ENCODE measurements at places on chromosomes 3 and 15. TPM values are rescaled to one million over a fixed set of nuclear protein-coding genes. Genes with fewer than 3 reads are reported as not detected.
A peak's percentile ranks its signal among the peaks of the same experiment; 100 is the strongest.

DNA sequence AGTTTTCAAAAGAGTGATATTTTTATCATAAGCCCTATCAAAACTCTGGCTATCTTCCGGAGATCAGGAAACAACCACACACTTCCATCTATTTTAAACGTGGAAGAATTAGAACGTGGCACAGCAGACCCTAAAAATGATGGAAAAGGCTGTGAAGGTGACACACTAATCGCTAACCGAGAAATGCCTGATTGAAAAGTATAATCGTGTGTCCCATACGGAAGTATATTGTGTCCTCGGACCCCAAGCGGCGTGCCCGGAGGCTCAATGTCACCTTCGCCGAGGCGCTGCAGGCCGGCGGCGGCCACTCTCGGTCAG lies 642 bp downstream of the COX5A start:
- no peak for DNase-seq

- no peak for DNase-seq
These were observed 273.2 kb upstream of the TOPAZ1 start for GRCh38 chr3:43968465-43968864.

DNA sequence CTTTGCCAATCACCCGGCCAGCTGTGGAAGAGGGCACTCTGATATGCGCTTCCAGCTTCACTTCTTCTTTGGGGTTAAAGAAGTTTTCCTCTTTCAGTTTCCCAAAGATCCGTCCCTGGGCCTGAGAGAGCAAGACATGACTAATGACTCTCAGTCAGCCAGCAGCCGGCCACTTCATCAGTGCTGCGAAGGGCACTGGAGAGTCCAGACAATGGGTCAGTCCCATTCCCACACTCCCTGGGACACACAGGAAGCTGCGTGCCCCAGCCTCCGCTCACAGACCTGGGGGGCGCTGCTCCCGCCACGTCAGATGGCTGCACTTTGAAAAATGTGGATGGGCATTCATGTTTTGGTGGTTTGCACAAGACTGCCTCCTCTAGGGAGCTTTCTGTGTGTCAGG lies 63.3 kb downstream of the SENP2 start:
- DNase-seq, result no peak

GRCh38 chr3:53168175-53168923 lies 7.3 kb downstream of the PRKCD start:
- no peak for DNase-seq

DNA sequence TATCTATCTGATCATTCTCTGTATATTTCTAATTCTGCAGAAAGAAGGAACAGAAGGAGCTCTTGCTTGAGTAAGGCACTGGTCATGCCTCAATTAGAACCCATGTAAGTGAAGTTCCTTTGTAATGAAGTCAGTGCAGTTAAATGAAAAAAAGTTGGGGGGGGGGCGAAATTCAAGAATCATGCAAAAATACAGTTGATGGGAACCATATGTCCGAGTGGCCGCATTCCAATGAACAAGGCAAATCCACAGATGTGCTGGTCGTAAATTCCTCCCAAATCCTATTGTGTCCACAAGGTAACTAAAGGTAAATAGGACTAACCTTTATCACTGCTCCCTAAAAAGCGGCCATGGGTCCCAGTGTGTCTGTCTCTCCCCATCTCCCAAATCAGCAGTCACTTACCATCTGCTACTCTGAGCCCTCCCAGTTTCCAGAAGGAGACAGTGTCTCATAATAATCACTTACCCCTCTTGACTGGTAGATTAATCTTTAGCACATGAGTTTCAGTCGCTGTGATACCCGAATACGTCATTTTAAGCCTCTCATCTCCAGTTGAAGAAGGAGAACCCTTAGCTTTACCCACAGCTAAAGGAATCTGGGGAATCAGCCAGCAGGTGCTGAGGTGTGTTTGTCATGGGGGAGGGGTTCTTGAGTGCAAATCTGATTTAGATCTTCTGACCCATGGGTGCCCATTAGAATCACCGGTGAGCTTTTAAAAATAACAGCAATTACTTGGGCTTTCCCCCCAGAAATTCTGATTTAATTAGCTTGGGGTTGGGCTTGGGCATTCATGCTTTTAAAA lies 56.3 kb upstream of the EPHB3 start:
- no peak for DNase-seq

GRCh38 chr15:38660738-38661137 lies 96.1 kb upstream of the RASGRP1 start:
- DNase-seq, result no peak

- DNase-seq, result no peak
These were observed 13.0 kb downstream of the MITF start for GRCh38 chr3:69752241-69752640.

DNA sequence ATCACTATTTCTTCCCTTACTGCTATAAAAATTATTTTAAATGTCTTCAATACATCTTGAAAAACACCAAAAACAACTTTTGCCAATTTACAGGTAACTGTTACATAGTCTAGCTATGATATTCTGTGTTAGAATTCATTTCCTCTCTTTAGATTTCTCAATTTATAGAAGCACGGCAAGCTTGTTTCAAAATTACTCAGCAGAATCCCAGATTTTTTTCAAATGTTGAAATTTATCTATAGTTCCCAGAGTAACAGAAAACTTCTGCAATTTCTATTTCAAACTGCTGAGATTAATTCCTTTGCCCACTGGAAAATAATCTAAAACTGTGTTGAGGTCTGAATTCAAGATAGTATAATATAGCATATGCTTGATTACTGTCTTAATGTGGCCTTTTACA lies 41.2 kb downstream of the CCPG1 start:
- DNase-seq, result no peak

DNA sequence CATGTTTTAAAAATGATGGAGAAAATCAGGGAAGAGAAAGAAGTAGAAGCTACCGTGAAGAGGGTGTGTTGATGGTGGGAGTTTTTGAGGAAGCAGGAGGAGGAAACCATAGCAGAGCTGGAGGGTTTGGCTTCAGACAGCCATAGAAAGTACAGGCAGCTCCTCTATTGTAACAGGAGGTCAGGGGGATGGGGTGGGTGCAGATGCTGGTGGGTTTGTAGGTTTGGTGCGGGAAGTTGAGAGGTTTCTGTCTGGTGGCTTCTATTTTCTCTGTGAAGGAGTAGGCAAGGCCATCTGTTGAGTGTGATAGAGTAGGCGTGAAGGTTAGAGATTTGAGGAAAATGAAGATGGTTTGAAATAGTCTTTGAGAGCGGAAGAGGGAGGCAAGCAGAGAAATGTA lies 97.7 kb upstream of the TBC1D5 start:
- no peak for DNase-seq

- no peak for DNase-seq
These were observed 41.8 kb downstream of the MCF2L2 start for GRCh38 chr3:183386651-183387050.

DNA sequence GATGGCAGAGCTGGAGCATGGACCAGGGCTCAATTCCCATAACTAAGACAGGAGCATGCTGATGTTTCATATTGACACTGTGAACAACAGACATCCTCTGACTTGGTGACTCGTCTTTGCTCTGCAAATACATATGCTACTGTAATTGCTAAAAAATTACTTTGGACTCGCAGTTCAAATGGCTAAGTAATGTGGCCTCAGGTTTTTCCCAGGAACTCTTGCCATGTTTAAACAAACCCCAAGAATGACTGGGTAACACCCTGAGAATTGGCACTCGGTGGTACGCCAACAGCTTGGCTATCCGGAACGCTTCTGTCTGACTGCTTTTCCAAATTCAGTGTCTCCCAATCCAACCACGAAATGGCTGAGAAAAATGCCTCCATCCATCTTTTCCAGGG lies 456.7 kb upstream of the THBS1 start:
- no peak for DNase-seq

DNA sequence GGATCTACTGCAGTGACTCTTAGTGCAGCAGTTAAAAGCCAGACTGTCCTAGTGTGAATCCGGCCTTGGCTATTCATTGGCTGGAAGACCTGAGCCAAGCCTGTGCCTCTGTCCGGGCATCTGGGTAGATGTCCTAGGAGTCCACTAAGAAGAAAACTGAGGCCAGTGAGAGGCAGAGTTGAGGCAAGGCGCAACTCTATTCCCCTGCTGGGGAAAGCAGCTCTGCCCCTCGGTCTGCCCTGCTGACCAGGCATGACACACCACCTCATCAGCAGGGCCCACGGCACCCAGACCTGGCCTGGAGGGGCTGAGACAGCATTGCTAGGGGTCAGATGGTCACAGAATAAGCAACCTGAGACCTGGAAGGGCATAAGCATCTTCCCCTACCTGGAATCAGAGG lies 46.7 kb upstream of the ABHD2 start:
- DNase-seq, result no peak

- DNase-seq, result no peak
These were observed 220 bp downstream of the TP63 start for GRCh38 chr3:189631409-189631808.

DNA sequence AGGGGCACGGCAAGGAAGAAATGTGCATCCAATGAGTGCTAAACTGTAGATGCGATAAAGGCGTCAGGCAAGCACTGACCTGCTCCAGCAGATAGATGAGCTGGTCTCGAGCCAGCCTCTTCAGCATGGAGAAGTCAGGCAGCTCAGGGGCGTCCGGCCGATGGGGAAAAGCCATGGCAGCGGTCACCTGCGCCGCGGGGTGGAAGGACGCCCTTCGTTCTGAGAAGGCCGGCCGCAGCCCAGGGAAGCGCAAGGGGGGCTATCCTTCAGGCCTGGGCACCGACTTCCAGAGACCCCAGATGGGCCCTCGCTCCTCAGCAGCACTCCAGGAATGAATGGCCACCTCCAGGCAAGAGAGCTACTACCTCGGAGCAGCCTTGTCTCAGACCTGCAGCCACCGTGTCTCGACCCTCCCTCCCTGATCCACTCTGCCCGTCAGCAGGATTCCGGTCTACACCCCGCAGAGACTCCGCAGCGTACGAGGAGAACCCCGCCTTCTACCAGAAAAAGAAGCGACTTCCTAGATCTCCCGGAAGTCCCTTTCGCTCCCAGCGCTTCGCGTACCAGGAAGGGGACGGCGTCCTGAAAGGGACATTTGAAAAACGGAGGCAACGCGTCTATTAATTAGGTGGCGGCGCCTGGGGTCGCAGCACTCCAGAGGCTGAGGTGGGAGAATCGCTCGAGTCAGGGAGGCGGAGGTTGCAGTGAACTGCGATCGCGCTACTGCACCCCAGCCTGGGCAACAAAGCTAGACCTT lies at the start of gene VPS33B:
Gene VPS33B (minus strand): TSS at position 520 of the 757 bp plus-strand sequence. CDS start 345 bp downstream, at position 175.
- peak; percentile 62 for DNase-seq

DNA sequence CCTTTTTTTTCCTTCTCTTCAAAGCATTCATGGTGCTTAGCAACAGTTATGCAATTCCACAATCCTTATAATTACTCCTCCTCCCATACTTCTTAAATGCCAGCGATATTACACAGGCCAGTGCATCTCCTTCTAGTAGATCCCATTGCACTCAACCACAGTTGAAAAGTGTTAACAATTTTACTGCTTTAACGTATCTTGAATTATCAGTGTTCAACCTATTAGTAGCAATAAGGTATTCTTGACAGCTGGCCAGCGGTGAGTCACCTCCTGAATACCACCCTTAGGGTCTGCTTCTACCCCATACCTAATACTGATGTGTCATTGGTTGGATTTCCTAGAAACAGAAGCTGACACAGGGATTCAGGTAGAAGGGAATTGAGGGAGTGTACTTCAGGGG lies 24.0 kb upstream of the TEX9 start:
- no peak for DNase-seq

GRCh38 chr3:197525706-197526105 lies 30.1 kb downstream of the BDH1 start:
- DNase-seq, result no peak

Gene SERP1
- 231 TPM for total RNA-seq

Gene TRPM1
- not detected for total RNA-seq

Gene MCF2L2
- total RNA-seq, result 1.5 TPM

Gene STIMATE
- 14.7 TPM for total RNA-seq

Gene ROBO2
- total RNA-seq, result 0.98 TPM

Gene SLC15A2
- total RNA-seq, result 2.2 TPM

Gene SYNM
- total RNA-seq, result 32.0 TPM

All from breast epithelium (tissue), 4 donors.